IMR-90 (cell line): ENCODE measurements at places on chromosomes 5 and 9. TPM values are rescaled to one million over a fixed set of nuclear protein-coding genes. Genes with fewer than 3 reads are reported as not detected.

MYOT gene
- total RNA-seq = not detected in 2 replicates

GRCh38 chr9:80964914-80965313 is 724.4 kb downstream of the TLE1 start:
- DNase-seq = no peak

DNA sequence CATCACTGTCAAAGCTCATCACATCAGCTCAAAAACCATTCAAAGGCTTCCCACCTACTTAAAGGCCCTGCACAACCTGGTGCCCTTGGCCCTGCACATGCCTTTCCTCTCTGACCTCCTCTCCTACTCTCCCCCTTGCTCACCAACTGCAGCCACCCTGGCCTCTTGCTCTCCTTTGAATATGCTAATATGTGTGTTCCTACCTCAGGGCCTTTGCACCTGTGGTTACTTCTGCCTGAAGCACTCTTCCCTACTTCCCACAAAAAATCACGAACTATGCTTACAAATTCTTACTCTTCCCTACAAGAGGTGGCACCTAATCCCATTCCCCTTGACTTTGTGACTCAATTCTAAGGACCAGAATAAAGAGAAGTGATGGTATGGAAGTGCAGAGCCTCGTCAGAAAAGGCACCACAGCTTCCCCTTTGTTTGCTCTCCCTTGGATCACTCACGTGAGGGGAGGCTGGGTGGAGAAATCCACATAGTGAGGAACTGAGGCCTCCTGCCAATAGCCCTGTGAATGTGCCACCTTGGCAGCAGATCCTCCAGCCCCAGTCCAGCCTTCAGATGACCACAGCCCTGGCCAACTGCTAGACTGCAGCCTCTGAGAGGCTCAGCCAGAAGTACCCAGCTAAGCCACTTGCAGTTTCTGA is 3.2 kb upstream of the TMEM171 start:
- DNase-seq = no peak

GRCh38 chr9:3828495-3828894 is 302.7 kb upstream of the RFX3 start:
- DNase-seq = peak; percentile 67

- no peak for DNase-seq
These were observed 285.0 kb downstream of the ZSWIM6 start for GRCh38 chr5:61617039-61617438.

COX7C gene
- 91.4 and 210 TPM in 2 replicates for total RNA-seq

GRCh38 chr9:89304834-89305188 is 6.2 kb upstream of the CKS2 start:
- DNase-seq = no peak

BHMT2 gene
- total RNA-seq = 0.36 and 0.56 TPM in 2 replicates

GRCh38 chr5:178192244-178192643 is 5.1 kb upstream of the GMCL2 start:
- no peak for DNase-seq

- no peak for DNase-seq
These were observed 150.3 kb upstream of the SPRY4 start for GRCh38 chr5:142475102-142475513.

GRCh38 chr9:98935071-98935505 is 8.6 kb upstream of the COL15A1 start:
- DNase-seq = no peak

DAB2 gene
- total RNA-seq = 50.0 and 97.2 TPM in 2 replicates

- no peak for DNase-seq
These were observed 51.8 kb downstream of the DUSP1 start for GRCh38 chr5:172719211-172719610.

- no peak for DNase-seq
These were observed 19.6 kb downstream of the TCF7 start for GRCh38 chr5:134133995-134134541.

OBP2B gene
- total RNA-seq = not detected in 2 replicates

GLRA1 gene
- total RNA-seq = not detected in 2 replicates

DNA sequence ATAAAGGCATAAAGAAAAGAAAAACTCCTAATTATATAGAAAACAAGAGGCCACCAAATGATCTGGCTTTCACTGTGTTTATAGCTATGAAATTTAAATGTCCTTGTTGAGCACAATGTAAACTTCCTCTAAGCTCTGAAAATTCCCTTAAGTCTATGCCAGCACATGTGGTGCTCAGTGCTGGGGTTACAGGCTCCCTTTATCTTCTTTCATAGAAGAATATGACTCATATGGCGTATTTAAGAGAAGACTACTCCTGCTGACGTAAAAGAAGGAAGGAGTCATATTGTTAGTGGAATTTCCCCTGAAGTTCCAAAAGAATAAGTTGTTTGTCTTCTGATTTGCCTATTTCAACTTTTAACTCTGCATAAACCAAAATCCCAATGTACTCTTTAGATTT is 30.4 kb downstream of the RNF145 start:
- DNase-seq = peak; percentile 99
